Stimulated activated effector memory CD8-positive, alpha-beta T cell treated with anti-CD3 and anti-CD28 coated beads, Interleukin-12 subunit alpha, Interleukin-12 subunit beta, amount 100 ng/mL, for 72 hours (primary cell): ENCODE measurements at places on chromosomes 11 and 22.

DNA sequence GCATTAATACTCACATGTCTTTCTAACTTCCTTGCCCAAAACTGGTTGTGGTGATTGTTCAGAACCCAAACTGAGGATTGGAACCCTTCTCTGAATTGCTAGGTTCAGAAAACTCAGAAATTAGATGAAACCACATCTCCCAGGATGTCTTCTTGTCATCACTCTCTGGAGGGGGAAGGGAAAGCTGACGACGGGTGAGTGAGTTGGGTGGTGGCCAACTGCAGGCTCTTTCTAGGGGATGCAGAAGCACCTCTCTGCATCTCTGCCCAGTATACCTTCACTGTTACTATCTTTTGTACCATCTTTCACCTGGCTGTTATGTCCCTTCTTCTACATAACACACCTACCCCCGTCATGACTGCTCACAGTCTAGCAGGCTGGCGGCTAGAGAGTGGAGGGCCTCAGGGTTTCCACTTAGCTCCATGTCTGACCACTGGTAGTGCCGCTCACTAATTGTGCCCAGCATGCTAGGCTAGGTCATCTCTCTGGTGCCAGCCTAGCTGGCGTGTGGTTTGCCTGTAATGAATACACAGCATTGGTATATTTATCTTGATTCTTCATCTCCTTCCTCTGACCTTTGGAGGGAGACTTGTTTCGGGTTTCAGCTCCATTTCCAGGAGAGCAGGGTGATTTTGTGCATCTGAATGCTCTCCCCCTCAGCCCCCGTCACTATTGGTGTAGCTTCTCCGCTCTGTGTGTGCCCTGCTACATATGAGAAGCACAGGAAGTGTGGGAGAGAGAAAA, 7.3 kb downstream of the GRAMD1B start:
- DNase-seq = no peak

DNA sequence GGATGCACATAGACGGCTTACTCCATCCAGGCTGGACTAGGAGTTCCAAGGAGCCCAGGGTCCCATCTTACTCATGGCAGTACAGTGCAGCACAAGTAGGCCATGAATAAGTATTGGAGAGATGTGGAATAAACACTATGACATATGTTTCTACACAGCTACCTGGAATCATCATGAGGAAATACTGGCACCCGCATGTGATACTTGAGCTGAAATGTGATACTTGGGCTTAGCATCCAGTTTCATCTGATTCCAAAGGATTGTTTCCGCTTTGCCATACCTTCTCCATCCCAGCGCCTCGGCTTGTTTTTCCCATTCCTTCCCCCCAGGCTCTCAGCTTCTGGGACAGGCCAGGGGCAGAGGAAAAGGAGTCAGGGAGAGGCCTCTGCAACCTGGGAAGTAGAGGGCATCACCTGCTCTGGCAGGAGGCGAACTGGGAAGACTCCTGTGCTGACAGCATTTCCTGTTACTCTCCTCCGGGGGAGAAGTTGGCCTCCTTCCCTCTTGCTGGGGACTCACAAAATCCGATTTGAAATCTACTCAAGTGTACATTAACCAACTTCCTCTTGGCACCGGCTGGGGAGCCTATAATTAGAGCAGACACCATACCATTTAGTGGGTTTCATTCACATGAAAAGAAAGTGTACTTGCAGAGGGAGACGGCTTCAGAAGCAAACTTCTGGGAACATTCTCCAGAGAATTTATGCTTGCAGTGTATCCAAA, 187.8 kb downstream of the MIAT start:
- no peak for DNase-seq

DNA sequence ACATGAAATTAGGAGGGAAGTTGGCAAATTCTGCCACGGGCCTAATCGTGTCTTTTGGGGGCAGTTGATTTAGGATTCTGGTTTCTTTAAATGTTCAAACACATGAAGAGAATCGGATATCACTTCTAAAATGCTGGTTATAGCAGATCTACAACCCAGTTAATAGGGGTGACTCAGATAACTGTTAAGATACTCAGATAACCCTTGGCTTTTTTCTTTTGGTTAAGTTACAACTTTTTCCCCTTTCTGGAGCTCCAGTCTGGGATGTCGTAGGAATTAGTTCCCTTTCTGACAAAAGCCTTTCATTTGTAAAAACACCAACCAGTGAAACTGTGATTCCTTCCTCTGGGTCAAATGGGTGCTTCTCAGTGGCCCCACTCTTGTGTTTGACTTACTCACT, 976 bp downstream of the DEPDC7 start:
- no peak for DNase-seq

- DNase-seq = no peak
Measured at GRCh38 chr11:132022733-132023478, 652.5 kb downstream of the NTM start.

- no peak for DNase-seq
Measured at GRCh38 chr11:86869531-86869930, 69.2 kb downstream of the PRSS23 start.

DNA sequence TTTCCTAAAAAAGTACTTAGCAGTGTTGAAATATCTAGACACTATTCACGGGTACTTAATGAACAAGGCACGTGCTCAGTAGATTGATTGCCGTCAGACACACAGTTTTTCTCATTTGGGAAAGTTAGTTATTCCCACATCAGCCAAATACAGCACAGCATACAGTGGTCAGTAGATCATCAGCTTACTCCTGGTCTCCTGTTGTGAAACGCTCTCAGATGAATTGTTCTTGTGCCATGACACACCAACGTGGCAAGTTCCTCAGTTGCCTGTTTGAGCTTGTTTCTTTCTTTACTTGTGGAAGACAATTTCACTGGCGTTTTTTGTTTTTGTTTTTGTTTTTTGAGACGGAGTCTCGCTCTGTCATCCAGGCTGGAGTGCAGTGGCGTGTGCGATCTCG, 8.6 kb downstream of the TAB1 start:
- no peak for DNase-seq

GRCh38 chr11:74714904-74715303, 16.3 kb downstream of the CHRDL2 start:
- no peak for DNase-seq

DNA sequence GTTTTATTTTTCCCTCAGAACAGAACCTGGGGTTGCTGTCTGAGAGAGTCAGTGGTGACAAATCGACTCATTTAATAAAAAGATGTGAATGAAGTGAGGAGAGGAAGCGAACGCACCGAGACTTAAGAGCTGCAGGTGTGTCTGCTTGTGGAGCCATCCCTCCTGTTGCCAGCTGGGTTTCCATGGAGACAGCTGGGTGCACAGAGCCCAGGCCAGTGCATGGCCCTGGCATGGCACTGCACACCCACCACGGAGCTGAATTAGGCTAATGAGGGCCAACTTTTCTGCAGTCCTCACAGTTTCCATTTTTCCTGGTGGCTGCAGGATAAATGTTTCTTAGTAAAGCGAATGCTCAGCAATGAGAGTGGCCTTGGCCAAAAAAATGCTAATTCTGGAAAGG, 750.2 kb downstream of the OPCML start:
- no peak for DNase-seq

- DNase-seq = no peak
Measured at GRCh38 chr11:2797741-2798361, 87.7 kb downstream of the CDKN1C start.

GRCh38 chr11:693887-694562, 997 bp downstream of the DEAF1 start:
- DNase-seq = no peak

GRCh38 chr11:24738972-24739371, 242.1 kb downstream of the LUZP2 start:
- DNase-seq = no peak

GRCh38 chr22:37742376-37743171, 45.7 kb downstream of the TRIOBP start:
- no peak for DNase-seq

DNA sequence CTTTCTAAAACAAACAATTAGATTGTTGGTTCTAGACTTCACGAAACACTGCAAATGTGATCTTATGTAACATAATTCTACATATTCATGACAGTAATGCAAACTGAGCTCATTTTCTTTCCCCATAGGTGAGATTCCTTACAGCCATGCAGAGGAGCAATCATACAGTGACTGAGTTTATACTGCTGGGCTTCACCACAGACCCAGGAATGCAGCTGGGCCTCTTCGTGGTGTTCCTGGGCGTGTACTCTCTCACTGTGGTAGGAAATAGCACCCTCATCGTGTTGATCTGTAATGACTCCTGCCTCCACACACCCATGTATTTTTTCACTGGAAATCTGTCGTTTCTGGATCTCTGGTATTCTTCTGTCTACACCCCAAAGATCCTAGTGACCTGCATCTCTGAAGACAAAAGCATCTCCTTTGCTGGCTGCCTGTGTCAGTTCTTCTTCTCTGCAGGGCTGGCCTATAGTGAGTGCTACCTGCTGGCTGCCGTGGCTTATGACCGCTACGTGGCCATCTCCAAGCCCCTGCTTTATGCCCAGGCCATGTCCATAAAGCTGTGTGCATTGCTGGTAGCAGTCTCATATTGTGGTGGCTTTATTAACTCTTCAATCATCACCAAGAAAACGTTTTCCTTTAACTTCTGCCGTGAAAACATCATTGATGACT, 1.5 kb downstream of the OR9G1 start:
- DNase-seq = no peak

- no peak for DNase-seq
Measured at GRCh38 chr22:37262346-37262745, 18.3 kb upstream of the RAC2 start.

GRCh38 chr11:129769059-129769458, 46.6 kb upstream of the TMEM45B start:
- no peak for DNase-seq

DNA sequence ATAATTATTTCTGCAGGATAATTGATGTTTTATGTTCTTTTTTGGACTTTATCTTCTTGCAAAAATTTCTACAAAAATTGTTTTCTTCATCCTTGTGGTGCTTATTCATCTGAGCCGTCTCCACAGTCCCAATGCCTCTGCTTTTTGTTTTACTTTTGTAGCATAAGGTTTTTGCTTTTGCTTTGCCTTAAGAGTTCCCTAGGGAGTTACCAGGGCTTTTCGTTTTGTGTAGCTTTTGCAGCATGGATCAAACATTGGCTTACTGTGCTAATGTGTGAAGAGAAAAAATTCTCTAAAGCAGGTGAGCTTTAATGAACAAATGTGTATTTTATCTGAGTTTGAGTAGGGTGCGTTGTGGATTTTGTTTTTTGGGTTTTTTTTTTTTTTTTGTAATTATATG, 11.8 kb downstream of the XBP1 start:
- DNase-seq = no peak

GRCh38 chr11:47296045-47296444, 26.1 kb downstream of the MADD start:
- DNase-seq = no peak

DNA sequence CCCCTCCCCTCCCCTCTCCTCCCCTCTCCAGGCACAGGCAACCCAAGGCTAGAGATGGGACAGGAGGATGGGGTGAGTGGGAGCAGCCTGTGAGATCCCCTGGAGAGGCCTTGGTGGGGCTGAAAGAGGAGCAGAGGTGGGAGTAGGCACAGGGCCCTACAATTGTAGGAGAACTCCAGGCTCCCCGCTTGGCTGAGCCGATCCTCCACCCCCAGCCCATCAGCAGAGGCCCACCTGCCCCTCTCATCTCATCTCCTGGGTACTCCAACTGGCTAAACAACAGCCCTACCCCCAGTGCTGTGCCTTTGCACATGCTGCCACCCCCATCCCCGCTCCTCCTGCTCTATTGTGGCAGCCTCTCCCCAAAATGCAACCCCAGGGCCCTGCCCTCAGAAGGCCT, 52.0 kb upstream of the A4GALT start:
- no peak for DNase-seq
